Hematopoietic multipotent progenitor cell treated with erythropoietin and hydrocortisone succinate and interleukin-3 and kit ligand, for 17 days (in vitro differentiated cells): ENCODE measurements at places on chromosomes 7 and 10.
A peak's percentile ranks its signal among the peaks of the same experiment; 100 is the strongest.

DNA sequence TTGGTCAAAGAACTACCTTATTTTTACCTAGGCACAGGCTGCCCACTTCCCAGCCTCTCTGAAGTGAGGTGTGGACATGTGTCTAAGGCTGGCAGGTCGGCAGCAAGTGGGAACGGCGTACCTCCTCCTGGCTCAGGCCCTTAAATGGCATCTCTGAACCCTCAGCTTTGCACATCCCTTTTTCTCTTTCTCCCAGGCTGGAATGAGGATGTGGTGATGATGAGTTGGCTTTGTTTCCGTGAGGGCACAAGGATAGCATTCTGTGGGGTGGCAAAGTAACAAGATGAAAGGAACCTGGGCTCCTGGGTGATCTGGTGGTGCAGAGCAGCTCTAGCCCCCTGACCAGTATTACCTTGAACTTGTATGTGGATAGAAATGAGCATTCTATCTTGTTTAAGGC lies 196.8 kb downstream of the REEP3 start:
- DNase-seq: no peak

DNA sequence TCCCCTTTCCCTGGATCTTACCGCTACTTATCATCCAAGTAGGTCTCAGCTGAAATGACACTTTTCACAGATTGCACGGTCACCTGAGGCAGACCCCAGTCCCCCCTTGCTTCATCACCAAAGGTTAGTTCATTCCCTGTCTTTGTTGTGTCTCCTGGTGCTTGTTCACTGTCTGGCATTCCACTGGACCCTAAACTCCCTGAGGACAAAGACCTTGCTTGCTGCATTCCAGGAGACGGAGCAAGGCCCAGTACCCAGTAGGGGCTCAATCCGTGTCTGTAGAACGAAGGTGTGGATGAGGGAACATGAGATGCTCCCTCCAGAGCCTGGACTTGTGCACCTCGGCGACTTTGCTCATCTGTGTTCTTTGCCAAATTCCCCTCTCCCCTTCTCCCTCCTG lies 160.0 kb downstream of the RAB11FIP2 start:
- DNase-seq: no peak

- DNase-seq: no peak
Observed at GRCh38 chr10:28190196-28190595, 112.7 kb downstream of the MPP7 start.

DNA sequence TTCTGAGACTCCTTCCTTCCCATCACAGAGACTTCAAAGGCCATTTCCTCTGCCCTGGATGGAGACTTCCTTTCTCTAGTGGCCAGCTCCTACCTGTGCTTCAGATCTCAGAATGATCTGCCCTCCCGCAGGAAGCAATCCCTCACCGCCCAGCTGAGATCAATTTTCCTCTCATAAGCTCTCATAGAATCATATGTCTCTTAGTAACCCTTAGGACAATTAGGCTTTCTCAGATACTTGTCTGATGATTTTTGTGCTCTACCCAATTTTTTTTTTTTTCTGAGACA lies 212.6 kb upstream of the PRSS58 start:
- no peak for DNase-seq

GRCh38 chr7:1123715-1124114 lies 35.8 kb downstream of the GPER1 start:
- no peak for DNase-seq

DNA sequence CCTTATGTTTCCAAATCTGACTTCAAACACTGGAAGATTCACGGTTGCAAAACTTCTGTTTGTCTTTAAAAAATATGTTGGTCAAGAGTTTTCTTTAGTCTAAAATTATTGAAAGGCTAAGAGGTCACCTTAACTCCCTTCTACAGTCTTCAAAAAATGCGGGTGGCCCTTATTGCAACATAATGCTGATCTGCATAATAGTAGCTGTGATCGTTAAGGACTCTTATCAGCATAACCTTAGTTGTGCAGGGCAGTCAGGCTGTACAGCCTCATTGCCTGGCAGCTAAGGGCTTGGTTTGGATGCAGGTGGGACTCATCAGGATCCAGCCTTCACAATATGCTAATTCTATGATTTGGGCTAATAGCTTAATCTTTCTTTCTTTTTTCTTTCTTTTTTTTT lies 15.0 kb downstream of the KIAA1217 start:
- no peak for DNase-seq

DNA sequence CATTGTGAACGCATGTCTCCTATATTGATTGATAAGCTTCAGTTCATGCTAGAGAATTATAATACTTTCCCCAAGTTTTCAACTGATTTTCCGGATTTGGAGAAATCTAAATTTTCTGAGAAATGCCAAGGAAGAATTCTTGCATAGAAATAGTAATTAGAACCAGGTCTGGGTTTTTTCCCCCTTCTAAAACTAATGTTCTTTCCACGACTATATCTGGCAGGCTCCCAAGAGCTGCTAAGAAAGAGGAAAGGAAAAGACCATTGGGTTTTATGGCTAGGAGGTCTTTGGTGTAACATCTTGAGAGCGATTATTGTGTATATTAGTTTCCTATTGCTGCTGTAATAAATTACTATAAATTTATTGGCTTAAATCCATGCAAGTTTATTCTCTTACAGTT lies 71.8 kb upstream of the CACNB2 start:
- DNase-seq: no peak

- no peak for DNase-seq
Observed at GRCh38 chr10:74596713-74597112, 229.7 kb upstream of the KAT6B start.

DNA sequence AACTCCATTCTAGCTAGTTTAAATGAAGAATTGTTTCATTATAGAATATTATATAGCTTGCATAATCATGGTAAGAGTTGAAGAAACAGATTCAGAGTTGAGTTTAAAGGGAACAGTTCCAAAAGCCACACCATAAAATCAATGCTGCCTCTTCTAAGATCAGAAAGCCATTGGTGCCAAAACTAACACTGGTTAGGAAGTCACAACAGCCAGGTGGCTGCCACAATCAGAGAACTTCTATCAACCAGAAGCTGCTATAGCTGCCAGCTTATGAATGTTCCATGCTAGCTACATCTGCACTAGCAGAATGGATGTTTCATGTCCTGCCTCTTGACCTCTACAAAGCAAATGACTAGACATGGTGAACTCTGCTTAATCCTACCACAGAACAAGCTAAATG lies 583.1 kb upstream of the LRRN3 start:
- DNase-seq: no peak

DNA sequence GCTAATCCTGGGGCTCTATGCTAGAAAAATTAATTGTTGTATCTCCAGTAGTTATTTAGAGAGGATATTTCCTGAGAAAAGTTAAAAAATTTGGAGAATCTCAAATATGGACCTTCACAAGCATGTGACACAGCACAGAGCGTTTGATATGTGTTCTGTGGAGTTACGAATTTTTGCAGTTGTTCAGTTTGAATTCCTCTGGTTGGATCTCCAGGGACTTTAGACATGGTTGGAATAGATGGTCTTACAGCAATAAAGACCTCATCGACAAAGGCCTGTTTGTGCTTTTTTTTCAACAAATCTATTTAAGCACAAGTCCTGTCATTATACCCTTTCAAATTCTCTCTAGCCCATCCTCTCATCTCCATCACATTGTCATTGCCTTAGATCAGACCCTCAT lies 138.0 kb downstream of the TES start:
- DNase-seq: no peak

GRCh38 chr10:24370877-24371276 lies 161.9 kb downstream of the KIAA1217 start:
- DNase-seq: no peak

GRCh38 chr10:112996462-112996861 lies 46.4 kb downstream of the TCF7L2 start:
- DNase-seq: no peak

DNA sequence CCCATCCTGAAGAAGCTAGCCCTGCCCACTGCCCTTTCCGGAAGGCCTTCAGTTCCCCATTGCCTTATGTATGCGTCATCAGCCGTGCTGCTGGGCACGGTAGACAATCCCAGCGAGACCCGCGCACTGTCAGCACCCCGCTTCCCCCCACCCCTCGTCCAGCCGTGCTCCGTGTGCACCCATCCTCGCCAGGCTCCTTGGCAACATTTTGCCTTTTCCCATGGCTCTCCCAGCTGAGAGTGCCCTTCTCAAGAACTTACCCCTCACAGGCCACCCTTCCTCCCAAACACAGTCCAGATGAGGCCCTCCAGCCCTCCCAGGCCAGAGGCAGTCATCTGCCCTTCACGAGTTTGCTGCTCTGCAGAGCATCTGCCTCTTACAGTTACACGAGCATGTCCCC lies 633.8 kb upstream of the FOXK1 start:
- no peak for DNase-seq

GRCh38 chr10:91296471-91296870 lies 76.0 kb downstream of the PCGF5 start:
- peak; percentile 18 for DNase-seq

GRCh38 chr7:157979636-157980340 lies 607.8 kb downstream of the PTPRN2 start:
- no peak for DNase-seq

DNA sequence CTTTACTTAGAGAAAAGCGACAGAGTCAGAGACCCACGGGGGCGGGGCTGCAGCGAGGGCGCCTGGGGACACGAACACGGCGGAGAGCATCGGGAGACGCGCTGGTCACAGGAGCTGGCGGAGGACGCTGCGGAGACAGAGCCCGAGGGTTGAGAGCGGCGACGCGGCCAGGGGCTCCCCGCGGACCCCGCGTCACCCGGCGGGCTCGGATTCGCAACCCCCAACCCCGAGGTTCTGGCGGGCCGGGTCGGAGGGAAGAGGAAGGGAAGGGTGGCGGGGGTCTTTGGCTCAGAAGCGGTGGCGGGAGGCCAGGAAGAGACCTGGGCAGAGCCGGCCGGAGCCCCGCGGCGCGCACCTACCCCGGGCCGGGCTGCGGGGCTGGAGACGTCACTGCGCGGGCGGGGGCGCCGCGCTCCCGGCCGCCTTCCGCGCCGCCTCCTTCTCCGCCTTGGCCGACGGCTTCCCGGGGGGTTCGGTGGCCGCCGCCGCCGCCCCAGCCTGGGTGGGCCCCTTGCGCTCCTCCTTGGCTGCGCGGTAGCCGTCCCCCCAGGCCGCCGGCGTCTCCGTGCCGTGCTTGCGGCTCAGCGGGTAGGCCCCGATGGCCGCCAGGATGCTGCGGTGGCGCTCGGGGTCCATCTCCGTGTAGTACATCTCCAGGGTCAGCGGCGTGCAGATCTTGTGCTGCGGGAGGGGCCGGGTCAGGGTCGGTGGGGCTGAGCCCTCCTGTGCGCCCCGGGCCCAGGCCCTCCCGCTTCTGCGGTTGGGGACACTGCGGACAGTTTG lies 11.1 kb downstream of the CALY start:
- DNase-seq: no peak

- DNase-seq: no peak
Observed at GRCh38 chr7:96118449-96119001, 203.4 kb downstream of the SLC25A13 start.

GRCh38 chr7:7177044-7177517 lies 5.3 kb upstream of the C1GALT1 start:
- DNase-seq: no peak

DNA sequence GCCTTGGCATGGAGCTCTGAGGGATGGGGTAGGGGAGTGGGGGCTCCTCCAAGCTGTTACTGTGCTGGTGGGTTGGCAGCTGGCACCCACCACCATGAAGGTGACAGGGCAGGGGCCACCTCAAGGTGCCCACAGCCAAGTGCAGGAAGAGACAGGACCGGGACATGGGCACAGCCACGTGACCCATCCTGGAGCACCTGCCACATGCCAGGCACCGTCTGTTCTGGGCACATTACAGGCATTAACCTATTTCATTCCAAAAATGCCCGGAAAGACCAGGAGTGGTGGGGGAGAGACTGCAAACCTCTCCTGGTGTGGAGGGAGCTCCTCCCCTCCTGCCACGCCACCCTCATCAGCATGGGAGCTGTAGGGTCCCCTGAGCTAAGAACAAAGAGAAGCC lies 56.7 kb downstream of the CAMK2B start:
- DNase-seq: no peak

- no peak for DNase-seq
Observed at GRCh38 chr7:44447874-44448425, 42.5 kb downstream of the NUDCD3 start.

DNA sequence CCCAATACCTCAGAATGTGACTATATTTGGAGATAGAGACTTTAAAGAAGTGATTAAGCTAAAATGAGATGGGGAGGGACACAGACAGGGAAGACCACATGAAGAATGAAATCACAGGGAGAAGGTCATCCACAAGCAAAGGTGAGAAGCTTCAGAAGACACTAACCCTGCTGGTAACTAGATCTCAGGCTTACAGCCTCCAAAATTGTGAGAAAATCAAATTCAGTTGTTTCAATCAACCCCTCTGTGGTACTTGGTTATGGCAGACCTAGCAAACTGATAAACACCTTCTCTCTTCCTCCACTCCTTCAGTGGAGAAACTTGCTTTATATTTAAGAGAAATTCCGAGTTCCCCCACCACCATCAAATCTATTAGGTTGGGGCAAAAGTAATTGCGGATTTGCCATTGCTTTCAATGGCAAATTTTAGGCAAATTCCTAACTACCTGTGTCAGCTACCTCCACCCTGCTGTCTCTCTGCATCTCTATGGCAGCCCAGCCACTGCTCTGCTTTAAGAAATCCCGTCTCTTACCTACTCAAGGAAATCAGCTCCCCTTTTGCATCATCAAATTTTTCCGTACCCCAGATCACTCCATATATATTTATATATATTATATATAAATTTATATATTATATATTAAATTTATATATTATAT lies 38.2 kb downstream of the SEMA3E start:
- DNase-seq: no peak

DNA sequence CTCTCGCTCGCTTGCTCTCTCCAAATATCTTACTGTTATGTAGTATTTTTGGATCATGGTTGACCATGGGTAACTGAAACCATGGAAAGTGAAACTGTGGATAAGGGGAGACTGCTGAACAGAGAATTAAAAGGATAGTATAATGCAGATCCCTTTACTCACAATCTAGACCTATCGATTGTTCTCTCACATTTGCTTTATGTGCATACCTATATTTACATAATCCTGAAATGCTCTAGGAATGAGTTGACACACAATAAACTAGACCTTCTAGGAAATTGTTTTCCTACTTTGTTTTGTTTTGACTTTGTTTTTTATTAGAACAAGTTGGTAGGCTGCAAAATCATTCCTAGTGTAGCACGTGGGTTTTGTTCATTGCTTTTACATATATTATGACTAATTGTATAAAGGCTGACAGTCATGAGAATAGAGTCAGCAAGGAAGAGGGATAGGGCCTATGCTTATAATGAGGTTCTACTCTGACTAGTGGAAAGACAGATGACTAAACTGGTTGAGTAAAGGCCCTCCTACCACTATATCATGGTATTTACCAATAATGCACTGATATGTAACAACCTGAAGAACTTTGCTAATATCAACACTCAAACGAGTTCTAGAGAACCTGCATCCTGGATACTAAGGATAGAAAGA lies 175.3 kb upstream of the TARP start:
- no peak for DNase-seq

GRCh38 chr10:118564652-118565051 lies 30.8 kb downstream of the PRLHR start:
- DNase-seq: no peak

GRCh38 chr7:91226411-91226810 lies 37.8 kb upstream of the FZD1 start:
- DNase-seq: no peak
